ENCODE measurements at places on chromosomes 3 and 15.

DNA sequence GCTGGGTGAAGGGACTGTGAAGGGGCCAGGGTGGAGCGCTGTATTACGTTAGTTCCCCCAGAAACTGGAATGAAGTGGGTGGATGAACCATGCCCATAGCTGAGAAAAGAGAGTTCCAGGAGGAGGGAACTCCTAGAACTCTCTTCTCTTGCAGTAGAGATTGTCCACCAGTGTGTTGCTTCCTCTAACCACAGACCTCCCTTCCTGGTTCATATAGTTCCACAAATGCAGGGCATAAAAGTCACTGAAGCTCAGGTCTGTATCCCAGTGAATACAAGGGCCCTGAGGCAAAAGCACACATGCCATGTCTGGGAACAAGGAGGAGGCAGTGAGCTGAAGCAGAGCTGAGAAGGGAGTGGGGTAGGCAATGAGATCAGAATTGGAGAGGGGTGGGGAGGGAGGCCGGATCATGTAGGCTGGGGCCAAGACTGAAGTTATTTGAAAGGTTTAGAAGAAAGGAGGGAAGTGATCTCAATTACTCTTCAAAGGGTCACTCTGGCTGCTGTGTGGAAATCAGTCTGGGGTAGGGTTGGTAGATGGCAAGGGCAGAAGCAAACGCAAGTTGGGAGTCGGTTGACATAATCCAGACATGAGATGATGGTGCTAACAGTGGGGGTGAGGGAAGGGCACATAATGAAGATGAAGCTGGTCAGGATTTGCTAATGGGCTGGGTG is 6.5 kb downstream of the A4GNT start:
- DNase-seq: no peak

GRCh38 chr15:100966997-100967396 is 47.8 kb downstream of the LRRK1 start:
- DNase-seq: no peak

- DNase-seq: no peak
Measured at GRCh38 chr15:33069161-33069560, 125.4 kb downstream of the FMN1 start.

GRCh38 chr3:183650554-183650953 is 15.1 kb downstream of the KLHL24 start:
- DNase-seq: no peak

- no peak for DNase-seq
Measured at GRCh38 chr15:61404567-61404966, 175.5 kb upstream of the RORA start.
